ENCODE measurements at places on chromosomes 5 and 9. TPM values are rescaled to one million over a fixed set of nuclear protein-coding genes. Genes with fewer than 3 reads are reported as not detected.

The SPINK13 gene
- 0.31 TPM for total RNA-seq

The DOCK2 gene
- total RNA-seq = 3.1 TPM

The ANKRD18B gene
- total RNA-seq = 4.0 TPM

The TRIM36 gene
- total RNA-seq = 2.0 TPM

The C5orf52 gene
- total RNA-seq = not detected

The PCSK1 gene
- 0.16 TPM for total RNA-seq

The GPX3 gene
- total RNA-seq = 20.3 TPM

The SMIM32 gene
- total RNA-seq = not detected

The SH3RF2 gene
- total RNA-seq = 3.0 TPM

The INSL4 gene
- 17.1 TPM for total RNA-seq

The PSAT1 gene
- 145 TPM for total RNA-seq

The C7 gene
- not detected for total RNA-seq

The POU5F2 gene
- 0.02 TPM for total RNA-seq

The ADRA1B gene
- 15.9 TPM for total RNA-seq

Measured in A549 treated with dexamethasone at 1 μM for 4 hours (cell line).